Neural progenitor cell (in vitro differentiated cells): ENCODE measurements at places on chromosomes 16 and 17. TPM values are rescaled to one million over a fixed set of nuclear protein-coding genes. Genes with fewer than 3 reads are reported as not detected.
A peak's percentile ranks its signal among the peaks of the same experiment; 100 is the strongest.

DNA sequence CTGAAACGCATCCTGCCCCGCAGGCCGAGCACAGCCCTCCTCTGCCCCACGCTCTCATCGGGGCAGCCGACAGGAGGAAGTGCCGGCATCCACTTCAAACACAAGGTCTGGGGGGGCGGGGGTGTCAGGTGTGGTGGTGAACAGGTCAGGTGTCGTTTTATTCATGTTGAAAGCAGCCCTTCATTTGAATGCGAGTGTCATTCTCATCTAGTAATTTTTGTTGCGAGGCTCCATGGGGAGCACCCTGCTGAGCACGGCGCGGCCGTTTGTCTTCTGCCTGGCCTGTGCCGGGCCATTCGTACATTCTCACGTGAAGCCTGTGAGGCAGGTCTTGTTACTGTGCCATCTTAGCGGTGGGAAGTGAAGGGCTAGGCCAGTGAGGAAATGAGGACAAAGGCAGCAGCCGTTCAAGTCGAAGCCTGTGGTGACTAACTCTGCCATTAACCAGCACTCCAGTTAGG lies 1.9 kb downstream of the ACSF3 start:
- no peak for DNase-seq

- DNase-seq = no peak
Observed at GRCh38 chr16:31427441-31428278, 500 bp downstream of the COX6A2 start.

The CCDC47 gene
- 49.2 and 60.8 TPM in 2 replicates for total RNA-seq

GRCh38 chr17:1273492-1274244 lies 3.4 kb downstream of the BHLHA9 start:
- DNase-seq = no peak

The VAT1L gene
- 43.2 and 43.8 TPM in 2 replicates for total RNA-seq

DNA sequence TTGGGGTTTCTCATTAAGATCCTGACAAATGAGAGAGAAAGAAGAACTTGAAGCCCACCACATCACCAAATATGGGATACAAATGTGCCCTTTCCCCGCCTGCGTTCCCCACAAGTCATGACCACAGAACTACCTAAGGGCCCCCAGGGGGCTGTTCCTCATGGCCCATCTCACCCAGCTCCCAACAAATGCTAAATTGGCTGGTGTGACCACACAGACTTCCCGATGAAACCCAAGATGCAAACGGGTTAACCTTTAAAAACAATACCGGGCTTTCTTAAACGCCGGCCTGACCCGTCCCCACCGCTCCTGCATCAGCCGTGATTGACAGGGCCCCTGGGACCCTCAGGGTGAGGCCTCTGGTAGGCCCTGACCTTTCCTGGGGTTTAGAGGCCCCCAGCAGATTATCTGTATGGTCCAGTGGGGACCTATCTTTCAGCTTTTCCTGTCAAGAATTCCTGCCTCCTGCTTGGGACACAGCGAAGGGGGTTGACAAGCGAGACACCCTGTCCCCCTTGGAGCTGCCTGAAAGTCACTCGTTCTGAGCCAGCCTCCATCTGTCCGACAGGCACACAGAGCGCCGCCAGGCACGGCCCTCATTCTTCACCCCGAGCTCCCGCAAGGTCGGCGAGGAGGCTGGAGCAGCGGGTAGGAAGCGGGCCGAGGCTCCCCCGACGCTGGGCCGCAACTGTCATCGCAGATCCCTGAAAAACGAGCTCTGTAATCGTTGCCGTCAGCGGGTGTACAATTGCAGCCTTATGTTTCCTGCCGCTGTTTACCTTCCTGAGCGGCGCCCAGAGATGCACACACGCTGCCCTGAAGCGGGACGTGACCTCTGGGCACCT lies 300.1 kb downstream of the FOXL1 start:
- peak; percentile 36 for DNase-seq
